Epithelial cell of proximal tubule (primary cell): ENCODE measurements at places on chromosomes 2 and 18. TPM values are rescaled to one million over a fixed set of nuclear protein-coding genes. Genes with fewer than 3 reads are reported as not detected.
A peak's percentile ranks its signal among the peaks of the same experiment; 100 is the strongest.

Gene UPP2
- total RNA-seq = not detected in 2 replicates

Gene NRP2
- total RNA-seq = 30.4 and 36.5 TPM in 2 replicates

Gene COL5A2
- total RNA-seq = 32.7 and 82.1 TPM in 2 replicates

Gene VAMP8
- 86.5 and 152 TPM in 2 replicates for total RNA-seq

Gene OTOS
- total RNA-seq = not detected in 2 replicates

Gene CPO
- not detected in 2 replicates for total RNA-seq

Gene KCNG3
- not detected in 2 replicates for total RNA-seq

Gene RTN4
- 322 and 384 TPM in 2 replicates for total RNA-seq

Gene XIRP2
- not detected in 2 replicates for total RNA-seq

Gene NPHP1
- total RNA-seq = 3.1 and 5.3 TPM in 2 replicates

- DNase-seq = no peak
Measured at GRCh38 chr2:47264143-47264542, 109.0 kb upstream of the STPG4 start.

DNA sequence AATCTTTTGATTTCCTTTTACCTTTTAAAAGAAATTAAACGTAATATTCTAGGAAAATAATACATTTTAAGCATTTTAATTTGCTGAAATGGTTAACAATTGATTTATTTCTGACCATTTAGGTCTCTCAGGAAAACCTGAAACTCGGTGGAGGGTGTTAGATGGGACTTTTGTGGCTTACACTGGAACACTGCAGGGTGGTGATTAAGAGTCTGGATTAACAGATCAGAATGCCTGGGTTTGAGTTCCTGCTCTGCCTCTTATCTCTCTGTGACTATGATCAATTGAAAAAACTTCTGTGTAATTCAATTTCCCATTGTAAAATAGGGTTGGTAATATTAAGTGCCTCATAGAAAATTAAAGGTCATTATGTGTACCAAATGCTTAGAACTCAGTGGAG lies 168.7 kb downstream of the UBE2E3 start:
- DNase-seq = no peak

GRCh38 chr18:75531212-75531850 lies 103.8 kb upstream of the SMIM21 start:
- peak; percentile 25 for DNase-seq

GRCh38 chr2:181163139-181163538 lies 182.7 kb downstream of the UBE2E3 start:
- DNase-seq = no peak

GRCh38 chr2:218398437-218399390 lies 954 bp upstream of the CTDSP1 start:
- no peak for DNase-seq

GRCh38 chr2:44838116-44838790 lies 103.2 kb upstream of the SIX3 start:
- DNase-seq = no peak

DNA sequence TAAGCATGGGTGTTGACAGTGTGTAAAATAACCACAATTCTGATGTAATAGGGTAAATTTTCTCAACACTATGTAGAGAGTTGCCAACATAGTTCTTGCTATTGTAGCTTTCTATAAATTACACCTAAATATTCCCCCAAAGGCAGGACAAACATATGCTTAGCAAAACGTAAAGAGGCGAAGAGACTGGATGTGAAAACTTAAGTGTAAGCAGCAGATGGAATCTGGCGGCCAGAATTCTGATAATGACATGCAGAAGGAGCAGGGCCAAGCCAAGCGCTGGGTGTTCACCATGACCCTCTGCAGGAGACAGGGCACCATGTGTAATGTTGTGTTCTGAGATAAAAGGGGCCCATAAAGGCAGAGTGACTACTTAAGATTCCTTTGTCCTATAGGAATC lies 105.2 kb upstream of the ZNF521 start:
- no peak for DNase-seq

DNA sequence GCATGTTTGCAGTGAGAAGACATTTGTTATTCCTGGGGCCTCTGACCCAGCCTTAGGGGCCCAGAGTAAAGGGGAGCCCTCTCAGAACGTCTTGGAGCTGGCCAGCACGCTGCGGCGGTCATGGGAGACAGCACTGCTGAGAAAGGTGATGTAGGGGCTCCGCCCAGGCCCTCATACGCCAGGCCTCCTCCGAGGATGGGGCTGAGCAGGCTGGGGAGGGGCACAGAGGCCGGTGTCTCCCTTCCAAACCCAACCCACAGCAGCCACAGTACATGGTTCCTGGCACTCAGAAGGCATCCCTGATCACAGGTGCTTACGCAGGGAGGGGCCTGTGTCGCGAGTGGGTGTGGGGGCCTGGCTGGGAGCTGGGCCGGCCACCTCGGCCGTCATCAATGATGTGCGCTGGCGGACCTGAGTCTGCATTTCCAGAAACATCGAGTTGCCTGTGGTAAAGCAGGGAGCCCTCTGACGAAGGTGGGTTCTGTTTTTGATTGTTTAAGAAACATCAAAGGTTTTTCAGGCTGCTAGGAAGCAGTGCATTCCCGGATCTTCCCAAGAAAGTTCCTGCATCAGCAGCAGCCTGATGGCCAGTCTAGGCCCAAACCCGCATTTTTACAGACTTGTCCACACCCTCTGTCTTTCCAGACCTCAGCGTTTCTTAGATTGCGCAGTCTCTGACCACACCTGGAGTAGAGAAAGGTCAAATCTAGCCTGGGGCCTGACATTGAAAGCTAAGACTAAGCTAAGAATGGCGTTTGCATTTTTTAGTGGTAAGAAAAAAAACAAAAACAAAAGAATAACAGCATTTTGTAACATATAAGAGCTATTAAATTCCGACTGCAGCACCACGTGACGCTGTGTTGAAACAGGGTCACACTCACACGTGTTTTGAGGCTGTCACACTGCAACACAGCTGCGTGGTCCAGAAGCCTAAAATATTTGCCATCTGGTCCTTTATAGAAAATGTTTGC lies 51.2 kb upstream of the PXDN start:
- no peak for DNase-seq

DNA sequence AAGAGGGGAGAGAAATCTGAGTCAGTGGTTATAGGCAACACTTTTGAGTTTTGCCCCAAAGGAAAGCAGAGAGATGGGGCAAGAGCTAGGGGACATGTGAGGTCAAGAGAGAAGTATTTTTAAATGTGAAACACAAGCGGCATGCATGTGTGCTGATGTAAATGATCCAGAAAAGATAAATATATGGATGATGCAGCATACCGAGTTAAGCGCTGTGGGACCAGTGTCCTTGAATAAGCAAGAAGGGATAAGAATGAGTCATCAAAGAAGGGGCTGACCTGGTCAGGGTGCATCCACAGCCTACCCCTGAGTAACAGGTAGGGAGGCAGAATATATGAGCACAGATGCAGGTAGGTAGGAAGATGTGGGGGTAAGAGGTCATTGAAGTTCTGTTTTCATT lies 180.9 kb downstream of the TRABD2A start:
- DNase-seq = no peak

DNA sequence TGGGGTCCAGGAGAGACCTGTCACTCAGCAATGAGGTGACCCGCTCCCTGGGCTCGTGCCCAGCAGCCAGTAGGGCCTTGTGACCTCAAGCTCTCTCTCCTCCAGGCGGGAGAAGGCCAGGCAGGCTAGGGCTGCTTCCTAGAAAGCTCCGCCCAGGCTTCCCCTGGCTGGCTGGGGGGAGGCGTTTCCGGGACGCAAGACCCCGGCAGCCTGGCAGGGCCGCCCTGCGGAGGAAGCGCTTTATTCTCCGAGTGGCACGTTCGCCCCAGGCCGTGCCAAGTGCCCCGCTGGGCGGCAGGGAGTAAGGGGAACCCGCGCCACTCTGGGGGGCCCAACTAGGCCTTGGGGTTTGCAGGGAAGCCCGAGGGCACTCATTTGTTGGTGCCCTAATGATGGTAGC lies 21.2 kb upstream of the EPAS1 start:
- DNase-seq = no peak

DNA sequence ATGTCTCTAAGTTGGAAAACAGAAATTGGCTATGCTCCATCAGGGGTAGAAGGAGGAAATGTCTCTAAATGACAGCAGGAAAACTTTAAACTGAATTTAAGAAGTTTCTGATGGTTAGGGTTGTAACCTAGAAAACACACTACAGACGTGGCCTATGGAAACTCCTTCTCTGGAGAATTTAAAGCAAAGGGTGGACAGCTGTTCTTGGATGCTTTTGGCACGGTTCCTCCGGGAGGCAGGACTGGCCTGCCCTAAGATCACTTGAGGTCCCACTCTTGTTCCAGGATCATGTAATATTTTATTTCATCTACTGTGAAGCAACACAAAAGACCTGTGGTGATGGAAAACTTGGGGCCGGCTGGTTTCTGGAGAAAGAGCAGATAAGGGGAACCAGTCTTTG lies 77.0 kb downstream of the NRP2 start:
- no peak for DNase-seq

- DNase-seq = no peak
Measured at GRCh38 chr2:78890935-78891334, 134.6 kb upstream of the REG3G start.

- DNase-seq = no peak
Measured at GRCh38 chr2:202765436-202765835, 106.1 kb downstream of the ICA1L start.

DNA sequence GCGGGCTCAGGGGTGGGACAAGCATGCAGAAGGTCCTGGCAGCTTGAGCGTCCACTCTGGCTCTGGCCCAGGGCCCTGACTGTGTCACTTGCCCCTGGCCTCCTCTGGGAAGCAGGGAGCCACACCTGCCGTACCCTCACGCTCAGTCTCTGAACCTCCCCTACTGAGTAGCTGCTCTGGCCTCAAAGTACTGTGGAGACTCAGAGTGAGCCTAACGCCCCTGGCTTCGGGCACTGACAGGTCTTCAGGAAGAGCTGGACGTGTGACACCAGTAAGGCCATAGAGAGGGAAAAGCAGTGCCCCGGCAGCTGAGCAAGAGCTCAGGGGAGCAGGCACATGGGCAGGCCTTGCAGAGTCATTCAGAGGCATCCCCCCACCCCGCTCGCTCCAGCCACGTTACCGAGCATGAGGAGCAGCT lies 73.3 kb downstream of the SFXN5 start:
- no peak for DNase-seq

- DNase-seq = no peak
Measured at GRCh38 chr2:235129850-235130249, 178.0 kb downstream of the SH3BP4 start.

- no peak for DNase-seq
Measured at GRCh38 chr2:12603781-12604295, 112.9 kb upstream of the TRIB2 start.

- DNase-seq = no peak
Measured at GRCh38 chr2:11835403-11835802, 89.0 kb downstream of the LPIN1 start.

DNA sequence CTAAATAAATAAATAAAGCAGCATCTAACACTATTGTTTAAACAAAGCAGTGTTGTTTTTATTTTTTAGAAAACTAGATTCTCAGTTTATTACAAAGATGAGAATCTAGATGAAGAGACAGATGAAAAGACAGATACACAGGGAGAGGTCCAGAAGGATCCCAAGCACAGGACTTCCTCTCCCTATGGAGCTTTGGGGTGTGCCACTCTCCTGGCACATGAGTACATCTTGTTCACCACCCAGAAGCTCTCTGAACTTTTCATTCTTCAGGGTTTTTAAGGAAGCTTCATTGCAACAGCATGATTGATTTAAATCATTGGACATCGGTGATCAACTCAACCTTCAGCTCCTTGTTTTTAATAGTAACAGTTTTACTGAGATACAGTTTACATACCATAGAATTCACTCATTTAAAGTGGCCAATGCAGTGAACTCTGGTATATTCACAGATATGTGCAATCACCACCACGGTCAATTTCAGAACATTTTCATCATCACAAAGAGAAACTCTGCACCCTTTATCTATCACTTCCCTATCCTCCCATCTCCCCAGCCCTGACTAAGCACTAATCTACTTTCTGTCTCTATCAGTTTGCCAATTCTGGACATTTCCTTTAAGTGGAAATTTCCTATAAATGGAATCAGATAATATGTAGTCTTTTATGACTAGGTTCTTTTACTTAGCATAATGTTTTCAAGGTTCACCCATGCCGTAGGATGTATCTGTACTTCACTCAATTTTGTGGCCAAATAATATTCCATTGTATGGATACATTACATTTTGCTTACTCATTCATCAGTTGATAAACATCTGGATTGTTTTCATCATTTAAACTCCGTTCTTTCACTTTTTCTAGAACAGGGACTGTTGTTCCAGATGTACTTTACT lies 62.3 kb upstream of the ZFP36L2 start:
- DNase-seq = no peak

- no peak for DNase-seq
Measured at GRCh38 chr2:189411860-189412259, 29.4 kb upstream of the WDR75 start.

DNA sequence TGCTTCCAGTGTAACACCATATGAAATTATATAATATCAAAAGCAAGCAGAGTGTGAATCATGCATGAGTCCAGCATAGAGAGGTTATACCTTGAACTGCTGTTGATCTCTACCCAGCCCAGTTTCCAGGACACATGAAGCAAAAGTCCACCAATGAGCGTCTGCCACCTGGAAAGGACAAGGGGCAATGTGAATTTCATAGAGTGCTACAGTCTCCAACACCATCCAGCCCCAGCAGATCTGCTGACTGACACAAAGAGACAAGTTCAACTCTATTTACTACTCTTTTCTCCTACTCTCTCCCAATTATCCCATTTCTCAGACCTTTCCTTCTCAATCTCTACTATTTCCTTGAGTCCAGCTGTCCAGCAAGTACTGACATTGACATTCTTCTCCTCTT lies 31.8 kb upstream of the RIOK3 start:
- DNase-seq = no peak

GRCh38 chr2:186466743-186467142 lies 19.3 kb upstream of the ZC3H15 start:
- no peak for DNase-seq

DNA sequence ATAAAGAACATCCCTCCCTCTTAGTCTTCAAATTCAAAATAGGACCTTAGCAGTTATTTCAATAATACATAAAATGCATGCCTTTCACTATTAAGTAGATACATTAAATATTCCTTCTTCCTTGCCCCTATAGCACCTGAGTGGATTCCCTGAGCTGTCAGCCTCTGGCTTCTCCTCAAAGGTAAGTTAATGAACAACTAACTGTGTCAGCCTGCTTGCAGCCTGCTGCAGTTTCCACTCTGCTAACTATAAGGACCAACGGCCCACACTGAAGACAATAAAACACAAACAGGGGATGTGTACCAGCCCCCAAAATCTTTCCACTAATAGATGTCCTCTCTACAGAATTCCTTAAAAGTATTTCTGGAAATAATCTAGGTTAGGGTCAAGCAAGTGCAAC lies 5.0 kb downstream of the KCTD1 start:
- DNase-seq = no peak

- no peak for DNase-seq
Measured at GRCh38 chr2:238427435-238428162, 872 bp downstream of the ASB1 start.

- DNase-seq = no peak
Measured at GRCh38 chr2:45761635-45762034, 110.2 kb downstream of the PRKCE start.
